ENCODE measurements at places on chromosomes 7 and 10.
A peak's percentile ranks its signal among the peaks of the same experiment; 100 is the strongest.

DNA sequence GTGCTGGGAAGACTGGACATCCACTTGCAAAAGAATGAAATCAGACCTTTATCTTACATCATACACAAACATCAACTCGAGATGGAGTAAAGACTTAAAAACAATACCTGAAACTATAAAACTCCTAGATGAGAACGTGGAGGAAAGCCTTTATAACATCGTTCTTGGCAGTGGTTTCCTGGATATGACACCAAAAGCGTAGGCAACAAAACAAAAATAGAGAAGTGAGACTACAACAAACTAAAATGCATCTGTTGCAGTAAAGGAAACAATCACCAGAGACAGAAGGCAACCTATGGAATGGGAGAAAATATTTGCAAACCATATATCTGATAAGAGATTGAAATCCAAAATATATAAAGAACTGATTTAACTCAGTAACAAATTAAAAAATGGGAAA is 33.3 kb downstream of the CC2D2B start:
- no peak for DNase-seq

DNA sequence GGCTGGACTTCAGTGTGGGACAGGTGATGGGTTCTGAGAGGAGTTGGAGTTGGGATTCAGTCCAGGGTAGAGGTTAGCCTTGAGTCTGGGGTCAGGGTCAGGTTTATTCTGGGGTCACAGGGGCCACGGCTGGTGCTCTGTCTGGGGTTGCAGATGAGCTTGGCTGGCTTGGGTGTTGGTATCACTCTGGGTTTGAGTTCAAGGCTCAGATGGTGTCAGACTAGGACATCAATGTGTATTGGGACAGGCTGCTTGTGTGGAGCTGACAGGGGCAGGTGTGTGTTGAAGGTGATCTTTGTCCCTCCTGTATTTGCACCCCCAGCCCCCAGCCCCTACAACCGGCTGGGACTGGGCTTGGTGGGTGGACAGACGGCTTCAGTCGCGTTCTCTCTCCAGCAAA is 26.8 kb downstream of the TMEM270 start:
- DNase-seq: no peak

GRCh38 chr10:47403446-47404318 is 19.6 kb upstream of the ZNF488 start:
- DNase-seq: peak; percentile 54

- no peak for DNase-seq
Measured at GRCh38 chr7:79615871-79616640, 162.6 kb upstream of the MAGI2 start.

GRCh38 chr7:16479161-16479560 is 13.6 kb upstream of the SOSTDC1 start:
- DNase-seq: no peak

DNA sequence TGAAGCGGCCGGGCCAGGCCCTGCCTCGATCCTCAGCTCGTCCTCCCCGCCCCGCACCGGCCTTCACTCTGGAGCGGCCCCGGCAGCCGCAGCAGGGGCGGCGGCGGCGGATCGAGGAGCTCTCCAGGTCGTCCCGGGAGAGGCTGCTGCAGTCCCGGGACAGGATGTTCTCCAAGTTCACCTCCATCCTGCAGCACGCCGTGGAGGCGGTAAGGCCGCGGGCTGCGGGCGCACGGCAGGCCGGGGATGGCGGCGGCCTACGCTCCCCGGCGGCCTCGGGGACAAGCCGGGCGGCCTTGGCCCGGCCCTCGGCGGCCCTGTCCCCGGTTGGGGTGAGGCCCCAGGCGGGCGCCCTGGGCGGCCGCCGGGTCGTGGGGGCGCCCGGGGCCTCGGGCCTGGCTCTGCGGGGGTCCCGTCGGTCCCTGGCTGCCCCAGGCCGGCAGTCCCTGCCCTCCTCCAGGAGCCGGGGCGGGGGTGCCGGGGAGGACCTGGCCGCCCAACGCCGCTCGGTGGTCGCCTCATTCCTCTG is 399 bp downstream of the FHIP2A start:
- peak; percentile 25 for DNase-seq

GRCh38 chr10:12724807-12725579 is 276.5 kb downstream of the CCDC3 start:
- DNase-seq: no peak

DNA sequence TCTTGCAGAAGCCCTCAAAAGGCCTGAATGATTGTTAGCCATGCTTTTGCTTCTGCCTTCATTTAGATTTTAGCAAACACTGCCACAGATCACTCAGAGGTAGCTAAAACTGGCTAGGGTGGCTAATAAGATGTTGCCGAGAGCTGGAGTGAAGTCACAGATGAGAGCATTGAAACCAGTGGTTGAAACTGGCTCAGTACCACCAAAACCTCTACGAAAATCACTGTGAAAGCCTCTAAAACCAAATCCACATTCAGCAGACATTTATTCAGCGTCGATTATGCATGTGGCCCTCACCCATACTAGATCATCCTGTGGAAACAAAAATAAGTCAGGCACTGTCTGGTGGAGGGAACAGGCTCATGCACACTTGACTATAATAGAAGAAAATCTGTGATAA is 50.8 kb downstream of the PIK3CG start:
- no peak for DNase-seq

DNA sequence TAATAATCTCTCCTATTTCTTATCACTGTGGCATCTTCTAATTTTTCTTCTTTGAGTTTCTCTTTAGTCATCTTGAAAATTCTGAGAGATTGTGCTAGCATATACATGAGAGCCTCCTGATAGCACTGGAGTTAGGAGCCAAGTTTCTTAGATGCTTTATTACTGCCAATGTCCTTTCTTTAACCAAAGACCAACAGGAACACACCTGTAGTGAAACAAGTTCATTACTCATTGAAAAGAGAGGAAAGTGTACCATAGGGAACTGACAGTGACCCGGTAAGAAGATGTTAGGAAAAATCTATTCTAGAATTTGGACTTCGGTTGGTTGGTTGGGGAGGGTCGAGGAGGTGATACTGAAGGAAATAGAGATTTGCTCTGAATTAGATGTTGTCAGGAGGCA is 27.1 kb upstream of the CD36 start:
- no peak for DNase-seq

GRCh38 chr7:85328456-85328998 is 141.7 kb upstream of the SEMA3D start:
- DNase-seq: no peak

DNA sequence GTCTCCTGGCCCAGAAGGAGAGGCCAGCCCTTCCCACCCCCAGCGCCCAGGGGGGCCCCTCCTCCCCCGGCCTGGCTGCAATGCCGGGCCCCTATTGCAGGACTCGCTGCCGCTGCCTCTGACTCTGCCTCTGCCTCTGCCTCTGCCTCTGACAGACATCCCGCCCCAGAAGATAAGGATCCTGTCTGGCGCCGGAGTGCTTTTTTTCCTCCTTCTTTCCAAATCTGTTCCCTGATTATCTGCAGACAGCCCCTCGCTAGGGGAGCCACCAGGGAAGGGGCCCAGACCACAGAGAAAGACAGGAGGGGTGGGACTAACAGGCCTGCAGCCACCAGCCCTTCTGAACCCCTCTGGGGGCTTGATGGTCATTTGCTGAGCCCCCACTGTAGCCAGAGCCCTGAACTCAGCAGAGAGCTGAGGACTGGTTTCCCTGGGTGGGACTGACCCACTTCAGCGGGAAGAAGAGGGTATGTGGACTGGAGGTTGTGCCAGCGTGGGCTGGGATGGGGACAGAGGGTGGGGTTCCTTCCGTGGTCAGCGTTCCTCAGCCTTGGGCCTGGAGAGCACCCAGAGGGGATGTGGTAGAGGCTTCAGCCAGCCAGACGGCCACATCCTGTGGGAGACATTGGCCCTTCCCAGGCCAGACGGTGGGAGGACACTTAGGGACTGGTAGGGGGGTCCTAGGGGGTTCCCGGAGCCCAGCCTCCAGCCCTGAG is 22.8 kb downstream of the UNC5B start:
- peak; percentile 64 for DNase-seq

DNA sequence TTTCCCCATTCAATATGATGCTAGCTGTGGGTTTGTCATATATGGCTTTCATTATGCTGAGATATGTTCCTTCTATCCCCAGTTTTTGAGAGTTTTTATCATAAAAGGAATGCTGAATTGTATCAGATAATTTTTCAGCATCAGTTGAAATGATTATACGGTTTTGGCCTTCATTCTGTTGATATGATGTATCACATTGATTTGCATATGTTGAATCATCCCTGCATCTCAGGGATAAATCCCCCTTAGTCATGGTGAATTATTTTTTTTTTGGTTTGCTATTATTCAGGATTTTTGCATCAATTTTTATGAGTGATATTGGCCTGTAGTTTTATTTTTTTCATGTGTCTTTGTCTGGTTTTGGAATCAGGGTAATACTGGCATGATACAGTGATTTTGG is 1152.3 kb upstream of the C7orf33 start:
- DNase-seq: no peak

GRCh38 chr7:48381571-48381970 is 210.3 kb downstream of the ABCA13 start:
- no peak for DNase-seq

GRCh38 chr7:108020585-108020984 is 17.6 kb upstream of the LAMB1 start:
- DNase-seq: no peak

GRCh38 chr10:69578508-69578991 is 5.3 kb upstream of the NEUROG3 start:
- no peak for DNase-seq

DNA sequence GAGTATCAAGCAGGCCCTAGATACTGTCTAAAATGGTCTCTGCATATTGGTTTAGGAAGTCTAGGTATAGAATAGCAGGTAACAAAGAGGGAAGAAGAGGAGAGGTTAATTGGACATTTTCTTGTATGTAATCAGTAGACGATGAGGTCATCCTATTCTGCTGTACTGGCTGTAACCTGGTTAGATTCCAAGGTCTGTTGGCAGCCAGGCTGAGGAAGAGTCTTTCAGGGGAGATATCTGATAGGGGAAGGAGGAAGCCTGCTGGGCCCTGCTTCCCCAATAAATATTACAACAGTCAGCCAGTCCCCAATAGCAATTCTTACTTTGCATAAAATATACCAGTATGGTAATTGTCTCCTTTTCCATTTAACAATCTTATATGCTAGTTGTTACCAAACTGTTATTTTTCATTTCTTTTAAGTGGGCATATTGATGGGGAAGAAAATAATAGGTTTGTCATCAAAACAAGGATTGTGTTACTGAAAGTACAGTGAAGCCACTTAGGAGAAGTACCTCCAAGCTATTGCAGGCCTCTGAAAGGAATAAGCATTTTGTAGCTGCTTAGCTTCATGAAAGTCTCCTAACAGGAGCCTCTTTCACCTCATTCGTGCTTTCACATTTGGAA is 186.4 kb downstream of the LRRC4 start:
- no peak for DNase-seq

All from tibial artery (tissue), 4 donors.